ENCODE measurements at places on chromosomes 1 and 21.

DNA sequence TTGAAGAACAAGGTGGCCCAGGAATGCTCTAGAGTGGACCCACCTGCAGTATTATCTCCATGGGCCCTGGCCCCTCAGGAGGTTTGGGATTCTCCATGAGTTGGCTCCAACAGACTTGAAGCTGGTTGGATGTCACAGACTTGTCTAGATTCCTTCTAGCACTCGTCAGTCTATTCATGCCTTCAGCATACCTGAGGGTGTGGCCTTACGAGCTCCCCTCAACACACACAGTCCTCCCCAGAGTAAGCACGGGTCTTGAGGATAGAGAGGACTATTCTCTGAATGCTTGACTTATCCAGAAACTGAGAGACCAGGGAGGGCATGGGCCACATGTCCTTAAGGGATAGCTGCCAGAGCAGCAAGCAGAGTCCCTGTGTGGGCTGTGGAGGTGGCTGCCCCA, 45.9 kb upstream of the COL6A1 start:
- no peak for DNase-seq

DNA sequence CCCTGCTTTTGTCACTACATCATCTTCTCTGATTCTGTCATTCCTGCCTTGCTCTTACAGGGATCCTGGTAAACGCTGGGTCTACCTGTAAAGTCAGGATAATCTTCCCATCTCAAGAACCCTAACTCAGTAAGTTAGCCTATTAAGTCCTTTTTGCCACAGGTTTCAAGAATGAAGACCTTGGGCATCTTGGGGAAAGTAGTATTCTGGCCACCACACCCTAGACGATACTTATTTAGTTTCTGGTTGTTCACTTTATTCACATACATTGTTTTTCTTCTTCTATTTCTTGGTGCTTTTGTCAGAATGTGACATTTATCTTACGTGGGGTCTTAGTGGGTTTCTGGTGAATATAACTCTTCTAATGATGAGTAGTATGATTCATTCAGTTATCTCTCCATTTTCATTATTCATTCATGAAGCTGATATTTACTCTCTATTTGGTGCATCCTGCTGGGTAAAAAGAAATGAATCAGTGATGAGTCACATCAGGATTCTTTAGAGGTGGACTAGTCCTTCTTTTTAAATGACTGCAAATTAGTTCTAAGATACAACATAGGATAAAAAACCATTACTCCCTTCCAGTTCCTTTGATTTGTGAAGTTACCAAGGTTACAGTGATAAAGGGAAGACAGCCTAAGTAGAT, 514.4 kb upstream of the B3GALT2 start:
- no peak for DNase-seq

DNA sequence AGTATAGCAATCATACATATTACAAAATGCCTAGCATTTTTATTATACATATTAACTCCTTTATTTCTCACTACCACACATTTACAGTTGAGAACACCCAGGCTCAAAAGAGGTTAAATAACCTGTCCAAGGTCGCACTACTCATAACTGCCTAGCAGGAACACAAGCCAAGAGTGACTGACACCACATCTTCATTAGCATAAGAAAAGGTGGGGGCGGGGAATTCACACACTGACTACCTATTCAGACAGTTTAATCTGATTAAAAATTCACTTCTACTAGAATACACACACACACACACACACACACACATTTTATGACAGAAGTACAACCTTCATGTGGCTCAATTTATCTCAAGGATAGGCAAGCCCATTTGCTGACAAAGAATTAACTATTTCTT, 77.8 kb upstream of the CACHD1 start:
- no peak for DNase-seq

DNA sequence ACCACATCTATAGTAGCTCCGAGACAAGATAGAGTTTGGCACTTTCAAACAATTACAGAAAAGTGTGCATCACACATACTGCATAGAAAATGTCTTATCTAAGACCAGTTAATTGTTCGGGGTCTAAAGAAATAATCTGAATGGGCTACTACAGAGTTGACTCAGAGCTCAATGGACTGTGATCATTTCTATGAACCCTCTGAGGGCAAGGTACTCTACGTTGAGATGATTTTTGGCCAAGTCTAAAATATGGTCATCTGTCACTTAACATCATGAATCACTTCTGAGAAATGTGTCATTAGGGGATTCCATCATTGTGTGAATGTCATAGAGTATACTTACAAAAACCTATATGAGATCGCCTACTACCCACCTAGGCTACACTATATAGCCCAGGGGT, 123.5 kb downstream of the SLC44A5 start:
- no peak for DNase-seq

- no peak for DNase-seq
Observed at GRCh38 chr1:98932184-98932583, 72.5 kb downstream of the PLPPR5 start.

GRCh38 chr1:180155182-180155682, 563 bp downstream of the QSOX1 start:
- DNase-seq = no peak

- no peak for DNase-seq
Observed at GRCh38 chr1:248631354-248632008, 3.4 kb downstream of the OR2T11 start.

DNA sequence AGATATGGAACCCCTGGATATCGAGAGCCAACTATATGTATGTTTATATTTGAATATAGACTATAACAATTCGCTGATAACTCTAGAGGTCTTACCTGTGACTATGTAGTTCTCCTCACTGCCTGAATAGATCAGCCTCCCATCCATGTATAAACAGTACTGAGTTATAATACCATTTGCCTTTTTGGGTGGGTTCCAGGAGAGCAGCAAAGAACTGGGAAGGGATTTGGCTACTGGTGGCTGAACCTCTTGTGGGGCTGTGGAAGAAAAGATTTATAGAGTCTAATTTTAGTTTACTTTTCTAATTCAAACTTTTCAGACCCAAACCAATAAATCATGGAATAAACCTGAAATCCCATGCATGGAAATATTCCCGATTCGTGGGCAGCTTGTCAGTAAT, 376.9 kb downstream of the USH2A start:
- DNase-seq = no peak

DNA sequence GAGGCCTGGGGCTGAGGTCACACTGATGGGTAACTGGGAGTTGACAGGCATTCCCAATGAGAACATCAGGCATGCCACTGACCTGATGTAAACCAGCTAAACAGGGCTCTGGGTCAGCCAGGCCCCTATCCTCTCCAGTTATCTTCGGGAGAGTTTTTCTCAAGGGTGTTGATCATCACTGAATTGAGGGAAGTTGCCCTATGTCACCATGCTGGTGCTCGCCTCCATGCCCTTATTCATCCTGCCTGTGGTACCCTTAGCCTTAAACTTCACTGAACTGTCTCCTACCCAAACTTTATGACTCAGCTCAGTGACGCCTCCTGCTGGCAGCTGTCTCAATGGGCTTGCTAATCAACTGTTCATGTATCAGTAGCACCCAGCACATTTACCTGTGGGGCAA, 80.7 kb upstream of the TNR start:
- DNase-seq = no peak

DNA sequence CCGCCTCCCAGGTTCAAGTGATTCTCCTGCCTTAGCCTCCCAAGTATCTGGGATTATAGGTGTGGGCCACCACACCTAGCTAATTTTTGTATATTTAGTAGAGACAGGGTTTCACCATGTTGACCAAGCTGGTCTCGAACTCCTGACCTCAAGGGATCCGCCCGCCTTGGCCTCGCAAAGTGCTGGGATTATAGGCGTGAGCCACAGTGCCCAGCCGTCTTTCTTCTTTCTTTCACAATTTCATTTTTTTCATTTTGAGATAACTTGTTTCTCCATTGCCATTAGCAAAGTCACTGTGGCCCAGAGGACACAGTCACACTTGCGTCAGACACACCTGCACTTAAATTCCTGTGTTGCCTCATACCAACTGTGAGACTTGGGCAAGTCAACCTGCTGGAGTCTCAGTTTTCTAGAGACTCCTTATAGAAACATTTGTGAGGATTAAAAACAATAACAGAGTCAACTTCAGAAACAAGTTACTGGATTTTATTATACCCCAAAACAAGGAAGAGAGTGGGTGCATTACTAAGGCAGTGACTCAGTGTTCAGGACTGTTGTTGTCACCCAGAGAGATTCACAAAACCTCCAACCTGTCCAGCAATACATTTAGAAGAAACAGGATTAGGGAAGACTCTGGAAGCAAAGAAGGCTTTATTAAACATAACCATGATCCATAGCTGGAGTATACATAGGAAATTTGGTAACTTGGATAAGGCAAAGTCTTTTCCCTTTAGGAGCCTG, 2.6 kb downstream of the TEDDM1 start:
- no peak for DNase-seq

DNA sequence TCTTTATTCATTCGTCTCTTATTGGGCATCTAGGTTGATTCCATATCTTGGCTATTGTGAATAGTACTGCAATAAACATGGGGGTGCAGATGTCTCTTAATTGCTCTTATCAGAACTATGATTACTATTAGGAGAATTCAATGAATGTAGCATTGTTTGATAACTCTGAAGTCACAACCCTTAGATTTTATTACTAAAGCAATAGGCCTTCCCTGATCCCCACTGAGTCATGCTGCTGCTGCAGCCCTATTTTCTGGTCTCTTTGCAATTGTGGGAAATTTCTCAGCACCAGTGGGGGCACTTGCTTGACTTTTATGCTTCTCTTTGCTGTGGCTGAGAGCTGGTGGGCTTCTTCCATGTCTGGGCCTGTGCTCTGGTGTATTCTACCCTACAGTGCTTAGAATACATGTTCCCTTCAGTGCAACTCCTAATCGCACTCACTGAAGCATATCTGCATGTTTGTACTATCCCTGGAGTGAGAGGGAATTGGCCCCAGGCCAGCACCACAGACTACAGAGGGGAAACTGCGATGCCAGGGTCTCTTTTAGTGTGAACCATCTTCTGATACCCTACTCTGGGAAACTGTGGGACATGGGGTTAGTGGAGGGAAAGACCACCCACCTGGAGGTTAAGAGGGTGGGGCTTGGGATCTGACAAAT, 52.2 kb upstream of the ROR1 start:
- DNase-seq = no peak

DNA sequence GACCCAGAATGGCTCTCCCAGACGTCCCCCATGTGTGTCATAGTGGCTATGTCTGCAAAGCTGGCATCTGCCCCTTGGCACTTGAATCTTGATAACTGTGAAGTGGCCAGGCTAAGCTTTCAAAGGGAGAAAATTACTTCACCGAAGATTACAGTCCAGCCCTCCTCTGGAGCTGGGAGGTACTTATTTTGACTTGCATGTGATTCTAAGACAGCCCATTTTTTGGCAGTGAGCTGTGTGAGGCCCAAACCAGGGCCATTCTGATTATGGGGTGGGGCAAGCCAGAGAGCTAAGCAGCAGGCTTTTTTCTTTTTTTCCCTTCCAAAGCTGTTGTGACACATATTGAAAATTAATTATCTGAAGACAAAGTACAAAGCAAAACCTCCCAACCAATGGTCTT, 42.1 kb upstream of the C8B start:
- no peak for DNase-seq

DNA sequence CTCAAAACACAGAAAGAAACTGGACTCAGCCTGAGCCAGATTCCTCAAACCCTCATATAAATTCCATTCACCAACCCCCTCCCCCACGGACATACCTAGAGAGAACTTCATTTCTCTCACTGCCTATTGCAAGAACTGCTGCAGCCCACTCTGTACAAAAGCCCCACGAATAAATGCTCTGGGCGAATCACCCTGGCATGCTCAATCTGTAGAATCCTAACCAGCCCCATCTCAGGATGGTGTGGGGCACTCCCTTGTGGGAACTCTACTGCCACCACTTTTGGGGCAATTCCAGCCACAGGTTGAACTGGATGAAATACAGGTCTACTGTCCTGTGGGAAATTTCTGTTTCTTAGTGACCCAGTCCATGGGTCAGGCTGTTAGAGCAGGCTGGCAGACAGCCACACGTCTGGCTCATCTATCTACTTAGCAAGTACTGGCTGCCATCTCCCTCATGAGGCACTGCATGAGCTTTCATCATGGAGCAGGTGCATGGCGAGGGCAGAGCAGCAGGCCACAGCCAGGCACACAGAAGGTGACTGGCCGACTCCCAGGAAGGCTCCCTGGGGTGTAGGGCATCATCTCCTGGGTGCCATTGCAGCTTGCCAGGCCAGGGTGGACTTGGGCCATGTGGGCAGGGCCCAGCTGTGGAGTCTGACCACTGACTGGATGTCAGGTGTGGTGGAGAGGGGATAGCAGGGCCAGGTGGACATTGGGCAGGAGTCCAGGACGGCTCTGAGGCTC, 1.6 kb upstream of the C1orf35 start:
- DNase-seq = no peak
